Spinal cord (tissue), 10 donors: ENCODE measurements at places on chromosomes 11 and 22. TPM values are rescaled to one million over a fixed set of nuclear protein-coding genes. Genes with fewer than 3 reads are reported as not detected.

The NRIP3 gene
- 9.9 TPM for total RNA-seq

The FGF4 gene
- not detected for total RNA-seq

The GNAZ gene
- total RNA-seq, result 46.5 TPM

The SLC22A8 gene
- 13.3 TPM for total RNA-seq

The BARX2 gene
- 1.2 TPM for total RNA-seq

The TMEM121B gene
- total RNA-seq, result 4.6 TPM

The LDHAL6A gene
- total RNA-seq, result 0.20 TPM
